ENCODE measurements at places on chromosomes 13 and 19.

GRCh38 chr13:60679131-60679530 lies 282.1 kb downstream of the TDRD3 start:
- no peak for DNase-seq

DNA sequence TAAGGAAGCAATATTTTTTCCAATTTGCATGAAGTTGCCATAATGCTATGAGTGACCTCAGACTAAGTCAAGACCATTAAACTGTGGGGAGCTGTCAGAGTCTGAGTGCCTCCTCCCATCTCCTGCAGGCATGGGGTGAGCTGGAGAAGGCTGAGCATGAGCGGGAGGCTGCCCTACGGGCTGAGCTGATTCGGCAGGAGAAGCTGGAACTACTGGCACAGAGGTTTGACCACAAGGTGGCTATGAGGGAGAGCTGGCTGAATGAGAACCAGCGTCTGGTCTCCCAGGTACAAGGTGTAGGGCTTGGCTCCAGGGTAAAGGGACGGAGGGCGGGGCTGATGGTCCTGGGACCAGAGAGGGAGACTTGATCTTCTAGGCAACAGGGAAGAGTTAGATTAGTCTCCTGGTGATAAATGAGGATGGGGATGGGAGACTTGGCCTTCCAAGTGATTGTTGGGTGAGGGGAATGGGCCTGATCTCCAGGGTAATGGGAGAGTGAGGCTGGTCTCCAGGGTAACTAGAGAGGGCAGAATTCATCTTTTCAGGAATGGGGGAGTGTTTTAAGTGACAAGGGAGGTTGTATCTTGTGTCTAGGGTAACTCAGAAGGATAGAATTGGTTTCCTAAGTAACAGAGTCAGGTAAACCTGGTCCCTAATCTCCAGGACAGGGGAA lies 36.0 kb downstream of the SPTBN4 start:
- no peak for DNase-seq

- no peak for DNase-seq
Measured at GRCh38 chr13:98978280-98978679, 416 bp upstream of the DOCK9 start.

DNA sequence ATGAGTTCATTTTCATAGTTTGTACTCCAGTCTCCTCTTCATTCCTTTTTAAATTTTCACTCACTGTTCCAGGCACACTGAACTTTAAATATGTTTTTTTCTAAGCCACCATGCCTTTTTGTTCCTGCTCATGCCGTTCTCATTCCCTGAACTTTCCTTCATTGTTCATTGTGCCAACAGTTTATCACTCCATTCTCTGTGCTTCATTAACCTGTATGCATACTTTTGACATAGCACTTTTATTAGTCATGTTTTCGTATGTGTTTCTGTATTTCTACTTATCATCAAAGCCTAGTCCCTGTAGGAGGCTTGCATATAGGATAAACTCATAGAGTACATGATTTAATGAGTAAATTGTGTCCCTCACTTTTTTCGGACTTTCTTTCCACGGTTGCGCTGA lies 65.3 kb downstream of the PCDH20 start:
- DNase-seq = no peak

DNA sequence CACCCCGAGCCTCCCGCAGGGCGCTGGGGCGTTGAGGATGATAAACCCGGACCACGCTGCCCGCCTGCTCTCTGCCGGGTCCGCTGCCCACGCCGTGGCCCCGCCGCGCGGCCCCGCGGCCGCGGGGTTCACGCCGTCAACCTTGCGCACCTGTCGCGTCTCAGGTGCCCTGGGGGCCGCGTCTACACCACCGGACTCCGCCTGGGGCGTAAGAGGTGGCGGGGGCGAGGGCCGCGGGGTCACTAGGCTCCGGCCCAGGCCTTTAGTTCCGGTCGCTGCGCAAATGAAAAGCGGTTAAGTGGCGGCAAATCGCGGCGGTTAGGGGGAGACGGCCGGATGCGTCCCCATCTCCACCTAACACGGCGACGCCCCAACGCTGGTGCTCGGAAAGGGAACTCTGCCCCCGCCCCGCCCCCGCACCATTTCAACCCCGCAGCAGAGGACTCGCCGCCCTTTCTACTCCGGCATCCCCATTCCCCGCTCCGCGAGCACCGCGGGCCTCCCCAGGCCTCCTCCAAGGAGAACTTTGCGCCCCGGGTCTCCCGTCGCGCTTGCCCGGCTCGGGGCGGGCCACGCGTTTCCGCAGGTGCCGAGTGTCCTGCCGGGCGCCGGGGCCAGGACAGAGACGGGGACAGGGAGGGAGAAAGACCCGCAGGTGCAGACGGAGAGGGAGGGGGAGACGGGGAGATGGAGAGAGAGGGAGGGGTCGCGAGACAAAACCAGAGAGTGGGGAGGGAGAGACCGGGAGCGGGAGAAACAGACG lies 4.3 kb downstream of the ONECUT3 start:
- no peak for DNase-seq

GRCh38 chr19:456547-457110 lies 4.2 kb downstream of the SHC2 start:
- DNase-seq = peak; percentile 0

GRCh38 chr13:50969691-50970090 lies 60.1 kb downstream of the RNASEH2B start:
- DNase-seq = peak; percentile 29

DNA sequence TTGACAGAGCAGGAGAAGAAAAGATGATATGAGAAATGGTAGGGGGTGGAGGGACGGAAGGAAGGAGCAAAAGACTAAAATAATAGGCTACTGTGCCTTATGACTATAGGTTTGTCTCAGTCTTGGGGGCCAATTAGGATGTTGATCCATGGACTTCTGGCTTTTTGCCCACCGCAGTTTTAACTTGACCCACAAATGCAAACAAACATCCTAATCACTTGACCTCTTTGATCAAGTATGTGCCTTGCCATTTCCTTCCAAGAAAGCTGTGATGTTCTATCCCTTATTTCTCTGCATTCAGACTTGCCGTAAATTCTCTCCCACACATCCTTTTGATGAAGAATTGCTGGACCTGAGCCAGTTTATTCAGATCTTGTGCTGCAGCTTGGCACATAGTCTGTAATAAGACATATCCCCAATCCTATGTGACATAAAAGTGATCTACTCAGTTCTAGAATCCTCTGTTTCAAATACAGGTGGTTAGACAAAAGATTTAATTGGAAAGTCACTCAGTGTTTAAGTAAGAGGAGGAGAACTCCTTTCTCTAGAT lies 62.8 kb downstream of the TPT1 start:
- DNase-seq = no peak

DNA sequence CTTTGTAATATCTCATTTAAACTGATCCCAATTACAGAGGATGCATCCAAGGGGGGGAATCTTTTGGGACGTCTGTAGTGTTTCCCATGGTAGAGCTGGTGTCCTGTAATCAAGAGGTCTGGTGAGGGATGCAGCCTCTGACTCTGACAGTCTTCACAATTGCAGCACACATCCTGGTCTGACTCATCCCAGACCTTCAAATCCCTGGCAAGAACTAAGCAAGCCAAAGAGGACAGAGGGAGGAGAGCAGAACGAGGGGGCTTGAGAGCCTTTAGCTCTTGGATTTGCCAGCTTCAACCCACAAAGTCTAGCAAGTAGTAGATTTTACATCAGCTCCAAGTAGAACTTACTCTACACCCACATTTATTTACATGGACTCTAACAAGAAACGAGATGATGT lies 17.3 kb upstream of the FCGBP start:
- DNase-seq = no peak

- DNase-seq = no peak
Measured at GRCh38 chr19:1811472-1811894, 593 bp downstream of the ATP8B3 start.

GRCh38 chr13:27406178-27406939 lies 18.1 kb upstream of the GTF3A start:
- peak; percentile 98 for DNase-seq

DNA sequence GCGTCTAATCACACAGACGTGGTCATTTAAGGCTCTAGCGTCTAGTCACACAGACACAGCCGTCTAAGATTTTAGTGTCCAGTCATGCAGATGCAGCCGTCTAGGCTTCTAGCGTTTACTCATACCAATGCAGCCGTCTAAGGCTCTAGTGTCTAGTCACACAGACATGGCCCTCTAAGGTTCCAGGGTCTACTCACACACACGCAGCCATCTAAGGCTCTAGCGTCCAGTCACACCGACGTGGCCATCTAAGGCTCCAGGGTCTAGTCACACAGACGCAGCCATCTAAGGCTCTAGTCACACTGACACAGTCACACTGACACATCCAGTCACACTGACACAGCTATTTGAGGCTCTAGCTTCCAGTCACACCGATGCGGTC lies 55.7 kb downstream of the KLF2 start:
- no peak for DNase-seq

GRCh38 chr19:51124729-51125128 lies at the start of gene SIGLEC9:
Gene SIGLEC9 (plus strand): TSS chr19:51124906. CDS start chr19:51124975, 69 bp downstream.
- DNase-seq = no peak

DNA sequence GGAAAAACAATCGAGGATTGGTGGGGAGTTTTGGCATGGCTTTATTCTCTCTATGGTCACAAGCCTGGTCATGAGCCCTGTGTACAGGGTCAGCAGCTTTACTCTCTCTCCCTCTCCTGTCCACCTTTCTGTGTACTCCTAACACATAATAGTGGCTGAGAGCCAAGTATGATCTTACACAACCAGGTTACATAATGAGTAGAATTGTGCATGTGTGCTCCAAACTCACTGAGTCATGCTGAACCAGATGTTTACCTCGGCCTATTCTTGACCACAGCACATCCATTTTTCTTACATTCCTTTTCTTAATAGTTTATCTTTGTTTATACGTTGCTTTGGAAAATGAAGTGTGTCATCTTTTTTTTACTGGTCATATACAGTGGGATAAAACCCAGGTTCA lies 53.1 kb downstream of the ZNF254 start:
- DNase-seq = no peak

DNA sequence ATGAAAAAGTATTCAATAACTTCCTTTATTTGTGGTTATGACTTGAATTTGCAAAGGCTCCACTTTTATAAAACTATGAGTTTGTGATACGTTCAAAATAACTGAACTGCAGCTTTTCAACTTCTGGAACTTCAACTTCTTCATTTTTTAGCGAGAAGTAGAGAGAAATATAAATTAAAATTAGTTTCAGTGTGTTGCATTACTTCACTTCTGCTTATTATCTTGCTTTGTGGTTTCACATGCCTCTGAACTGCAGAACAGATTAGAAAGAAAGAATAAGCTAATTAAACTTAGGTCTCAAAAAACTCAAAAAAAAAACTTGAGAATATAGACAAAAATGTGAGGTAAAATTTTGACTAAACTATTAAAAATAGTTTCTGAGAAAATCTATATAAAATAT lies 1073.4 kb downstream of the PCDH17 start:
- no peak for DNase-seq

DNA sequence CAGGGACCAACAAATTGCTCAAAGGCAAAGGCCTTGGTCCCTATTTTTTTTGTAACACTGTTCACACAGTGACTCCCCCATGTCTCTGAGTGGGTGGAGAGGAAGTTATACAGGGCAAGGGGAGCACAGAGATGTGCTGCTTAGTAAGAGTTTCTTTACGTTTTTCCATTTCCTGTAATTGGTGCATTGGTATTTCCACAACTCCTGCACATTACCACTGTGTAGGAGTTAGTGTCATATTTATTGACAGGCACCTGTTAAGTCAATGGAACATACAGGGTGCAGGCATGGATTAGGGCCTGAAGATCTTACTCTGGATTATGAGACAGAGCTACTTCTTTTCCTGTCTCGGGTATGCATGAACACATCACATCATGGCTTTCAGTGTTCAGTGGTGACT lies 45.2 kb downstream of the SOX21 start:
- DNase-seq = no peak

DNA sequence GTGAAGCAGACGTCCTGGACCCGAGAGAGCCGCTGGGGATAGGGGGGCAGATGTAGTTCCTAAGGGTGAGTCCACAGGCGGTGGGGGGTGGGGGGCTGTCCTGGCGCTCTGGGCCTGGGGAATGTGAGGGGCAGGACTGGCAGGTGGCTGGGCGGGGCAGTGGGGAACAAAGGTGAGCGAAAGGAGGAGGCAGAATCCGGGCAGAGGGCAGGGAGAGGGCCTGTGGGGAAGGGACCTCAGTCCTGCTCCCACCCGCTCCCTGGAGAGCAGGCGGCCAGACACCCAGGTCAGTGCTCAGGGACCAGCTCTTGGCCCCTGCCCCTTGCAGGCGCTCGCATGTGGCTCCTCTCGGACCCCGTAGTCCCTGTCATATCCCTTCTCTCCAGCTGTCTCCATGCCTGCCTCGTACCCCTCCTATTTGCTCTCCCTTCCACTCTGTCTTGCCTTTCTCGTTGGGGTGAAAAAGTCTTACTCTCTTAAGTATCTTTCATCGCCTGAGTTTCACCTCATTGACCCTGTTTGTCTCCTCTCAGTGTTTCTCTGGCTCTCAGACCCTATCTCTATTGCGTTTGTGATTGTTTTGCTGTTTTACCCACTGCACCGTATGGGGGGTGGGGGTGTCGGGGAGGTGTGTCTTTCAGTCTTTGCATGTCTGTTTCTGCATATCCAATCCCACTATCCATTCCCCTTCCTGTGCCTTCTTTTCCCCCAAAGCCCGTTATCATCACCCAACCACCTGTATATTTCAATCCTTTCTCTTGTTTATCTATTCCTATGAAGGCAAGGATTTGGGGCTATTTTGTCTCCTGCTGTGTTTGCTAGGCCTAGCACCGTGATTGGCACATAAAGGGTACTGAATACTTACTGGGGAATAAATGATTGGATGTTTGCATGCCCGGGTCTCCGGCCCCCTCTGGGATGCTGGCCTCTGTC lies 5.8 kb downstream of the SPHK2 start:
- DNase-seq = no peak

GRCh38 chr13:34523406-34523805 lies 418.7 kb upstream of the NBEA start:
- DNase-seq = no peak

Data from NCI-H748 treated with DMSO at 0.1 percent for 48 hours (cell line).